ENCODE measurements at places on chromosomes 7 and 10. TPM values are rescaled to one million over a fixed set of nuclear protein-coding genes. Genes with fewer than 3 reads are reported as not detected.

The RFC2 gene
- 12.3 TPM for total RNA-seq

The GRM3 gene
- total RNA-seq, result not detected

The ZNF853 gene
- 5.0 TPM for total RNA-seq

The ELFN1 gene
- total RNA-seq, result 18.0 TPM

The CPA4 gene
- total RNA-seq, result 111 TPM

The ZNF804B gene
- total RNA-seq, result not detected

The GPR158 gene
- 0.12 TPM for total RNA-seq
